Fibroblast of the conjunctiva (primary cell): ENCODE measurements at places on chromosomes 5 and 9.
A peak's percentile ranks its signal among the peaks of the same experiment; 100 is the strongest.

GRCh38 chr5:94707359-94707758, 88.9 kb downstream of the SLF1 start:
- no peak for DNase-seq

- DNase-seq: no peak
Measured at GRCh38 chr9:21205204-21205603, 1.7 kb downstream of the IFNA10 start.

DNA sequence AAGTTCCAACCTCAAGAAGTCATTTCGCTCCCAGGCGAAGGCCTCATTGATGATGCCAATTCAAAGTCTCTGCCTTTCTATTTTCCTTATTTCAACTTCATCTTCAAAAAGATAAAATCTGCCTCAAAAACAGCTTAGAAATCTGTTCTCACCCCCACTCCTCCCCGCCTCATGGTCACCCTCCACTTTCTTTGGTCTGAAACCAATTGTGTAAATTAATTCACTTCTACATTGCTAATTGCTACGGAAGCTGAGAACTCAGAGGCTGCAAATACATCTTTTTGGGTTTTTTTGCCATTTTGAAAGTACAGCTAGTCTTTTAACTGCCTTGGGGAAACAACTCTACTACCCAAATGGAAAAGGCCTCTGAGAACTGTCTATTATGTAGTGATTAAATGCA, 350.0 kb upstream of the SLC24A2 start:
- DNase-seq: no peak

DNA sequence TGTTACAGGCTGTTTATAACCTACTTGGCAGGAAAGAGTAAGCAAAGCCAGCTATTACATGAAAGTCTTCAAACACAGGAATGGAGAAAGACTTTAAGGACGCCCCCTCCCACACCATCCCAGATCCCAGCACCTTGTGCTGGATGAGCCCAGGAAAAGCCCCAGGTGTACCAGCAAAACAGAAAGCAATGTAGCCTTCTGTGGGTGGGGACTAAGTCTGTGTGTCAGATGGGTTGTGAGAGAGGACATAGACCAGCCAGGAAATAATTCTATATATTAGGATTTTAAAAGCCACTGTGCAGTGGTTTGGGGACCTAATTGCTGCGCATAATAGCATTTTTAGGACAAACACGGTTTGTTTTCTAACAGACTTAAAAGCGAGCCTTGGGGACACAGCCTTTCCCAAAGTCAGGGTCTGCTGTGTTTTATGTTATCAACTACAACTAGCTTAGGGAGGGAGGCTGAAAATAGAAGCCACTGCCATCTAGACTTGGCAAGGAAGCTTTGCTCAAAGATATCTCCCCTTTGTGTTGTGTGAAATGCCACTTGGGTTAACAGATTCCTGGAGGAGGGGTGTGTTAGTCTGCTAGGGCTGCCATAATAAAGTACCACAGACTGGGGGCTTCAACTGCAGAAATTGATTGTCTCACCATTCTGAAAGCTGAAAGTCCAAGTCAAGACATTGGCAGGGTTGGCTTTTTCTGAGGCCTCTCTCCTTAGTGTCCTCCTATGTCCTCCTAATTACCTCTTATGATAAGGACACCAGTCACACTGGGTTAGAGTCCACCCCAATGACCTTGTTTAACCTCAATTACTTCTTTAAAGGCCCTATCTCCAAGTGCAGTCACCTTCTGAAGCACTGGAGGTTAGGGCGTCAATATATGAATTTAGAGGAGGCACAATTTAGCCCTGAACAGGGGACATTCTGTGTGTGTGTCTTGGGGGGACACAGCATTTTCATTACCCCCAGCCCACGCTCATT, 17.2 kb upstream of the UBE2QL1 start:
- no peak for DNase-seq

- DNase-seq: no peak
Measured at GRCh38 chr9:36207546-36208012, 16.9 kb downstream of the CLTA start.

- peak; percentile 20 for DNase-seq
Measured at GRCh38 chr9:36995927-36996705, 38.0 kb downstream of the PAX5 start.

DNA sequence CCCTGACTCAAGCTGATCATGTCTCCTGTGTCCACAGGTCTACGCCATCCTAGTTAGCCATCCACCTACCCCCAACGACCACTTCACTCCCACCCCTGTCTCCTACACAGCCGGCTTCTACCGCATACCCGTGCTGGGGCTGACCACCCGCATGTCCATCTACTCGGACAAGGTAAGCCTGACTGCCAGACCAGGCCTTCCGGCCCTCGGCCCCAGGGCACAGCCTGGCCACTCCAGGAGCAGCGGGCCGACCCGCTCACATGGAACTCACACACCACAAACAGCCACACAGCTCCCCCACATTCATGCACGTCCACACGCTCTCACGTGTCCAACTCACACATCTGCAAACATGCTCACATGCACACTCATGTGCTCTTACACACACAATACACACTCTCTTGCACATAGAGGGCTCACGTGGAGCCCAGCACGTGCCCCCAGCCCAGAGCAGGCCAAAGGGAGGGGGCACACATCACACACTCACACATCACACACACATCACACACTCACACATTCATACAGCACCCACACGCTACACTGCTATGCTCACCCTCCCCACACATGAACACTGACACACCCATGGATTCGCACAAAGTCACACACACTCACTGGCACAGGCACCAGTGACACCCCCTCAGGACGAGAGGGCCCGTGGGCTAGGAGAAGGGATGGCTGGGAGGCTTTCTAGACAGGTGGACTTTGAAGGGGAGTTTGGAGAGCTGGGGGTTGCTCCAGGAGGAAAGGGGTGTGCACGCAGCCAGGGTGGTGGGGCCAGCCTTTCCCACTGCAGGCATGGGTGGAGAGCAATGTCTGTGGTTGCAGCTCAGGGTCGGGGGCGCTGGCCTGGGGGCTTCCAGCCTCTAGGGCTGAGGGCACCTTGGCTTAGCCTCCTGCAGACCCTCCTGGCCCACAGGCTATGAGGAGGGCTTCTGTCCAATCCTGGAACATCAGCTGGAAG, 3.3 kb downstream of the GRIN1 start:
- no peak for DNase-seq

GRCh38 chr9:137026828-137027227, 1.2 kb downstream of the ABCA2 start:
- no peak for DNase-seq

DNA sequence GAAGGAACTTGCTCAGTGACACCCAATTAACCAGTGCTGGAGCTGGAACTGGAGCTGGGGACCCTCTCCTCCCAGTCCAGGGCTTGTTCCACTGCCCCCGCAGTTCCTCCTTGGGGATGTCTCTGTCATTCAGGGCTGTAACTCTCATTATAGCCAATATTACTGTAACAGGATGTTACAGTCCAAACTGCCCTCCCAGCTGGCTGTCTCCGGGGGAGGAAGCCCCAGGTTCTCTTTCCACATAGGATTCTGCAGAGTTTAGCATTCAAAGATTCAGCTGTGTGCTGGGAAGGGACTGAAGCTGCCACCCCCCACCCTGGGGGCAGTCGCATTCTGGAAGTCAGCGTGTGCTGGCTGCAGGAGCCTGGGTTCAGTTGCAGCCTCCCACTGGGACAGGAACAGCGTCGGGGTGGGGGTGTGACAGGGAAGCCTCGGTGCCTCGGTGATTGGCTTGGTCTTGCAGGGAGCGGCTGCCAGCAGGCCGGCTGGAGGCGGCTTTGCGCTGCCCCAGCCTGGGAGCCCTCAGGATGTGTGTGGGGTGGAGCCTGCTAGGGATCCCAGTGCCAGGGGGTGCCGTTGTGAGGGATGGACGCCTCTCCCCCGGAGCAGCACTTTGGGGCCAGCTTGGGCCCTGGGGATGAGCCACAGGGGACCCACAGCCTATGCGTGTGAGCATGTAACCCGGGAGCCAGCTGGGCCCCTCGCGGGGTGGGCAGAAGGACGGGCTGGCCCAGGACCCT, 101.1 kb downstream of the RGS3 start:
- peak; percentile 60 for DNase-seq

GRCh38 chr9:15936306-15936921, 383.6 kb downstream of the CCDC171 start:
- DNase-seq: peak; percentile 72

DNA sequence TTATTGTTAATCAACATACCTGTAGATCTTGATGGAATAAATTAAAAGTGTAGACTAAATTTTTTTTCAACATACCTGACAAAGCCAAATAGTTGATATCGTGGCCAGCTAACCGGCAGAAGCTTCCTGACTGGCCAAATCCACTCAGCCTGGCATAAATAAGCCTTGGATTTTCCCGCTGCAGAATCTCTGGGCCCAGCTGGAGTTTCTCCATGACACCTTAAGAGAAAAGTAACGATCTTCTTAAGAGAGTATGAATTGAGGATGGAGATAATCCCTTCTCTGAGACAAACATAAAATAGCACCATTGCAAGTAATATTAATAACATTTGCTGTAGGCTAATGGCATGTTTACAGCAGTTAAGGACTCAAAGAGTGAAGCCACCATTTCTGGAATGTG, 2.2 kb downstream of the AMACR start:
- DNase-seq: no peak

- DNase-seq: no peak
Measured at GRCh38 chr5:77946381-77947040, 170.4 kb upstream of the TBCA start.

DNA sequence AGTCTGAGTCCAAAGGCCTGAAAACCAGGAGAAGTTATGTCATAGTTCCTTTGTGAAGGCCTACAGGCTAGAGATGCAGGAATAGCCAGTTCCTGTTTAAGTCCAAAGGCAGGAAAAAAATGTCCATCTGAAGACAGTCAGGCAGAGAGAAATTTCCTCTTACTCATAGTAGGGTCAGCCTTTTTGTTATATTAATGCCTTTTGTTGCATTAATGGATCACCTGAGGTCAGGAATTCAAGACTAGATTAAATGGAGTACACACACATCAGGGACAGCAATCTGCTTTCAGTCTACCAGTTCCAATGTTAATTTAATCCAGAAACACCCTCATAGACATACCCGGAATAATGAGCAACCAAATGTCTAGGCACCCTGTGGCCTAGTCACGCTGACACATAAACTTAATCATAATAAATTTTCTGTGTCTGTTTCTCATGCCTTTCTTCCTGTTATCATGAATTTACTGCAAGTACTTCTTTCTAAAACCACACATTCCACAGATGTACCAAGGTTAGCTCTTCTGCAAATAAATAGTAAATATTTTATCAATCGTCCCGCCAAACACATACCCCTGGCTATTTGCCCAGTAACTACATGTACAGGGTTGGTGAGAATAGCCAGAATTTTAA, 703.9 kb downstream of the EFNA5 start:
- no peak for DNase-seq

DNA sequence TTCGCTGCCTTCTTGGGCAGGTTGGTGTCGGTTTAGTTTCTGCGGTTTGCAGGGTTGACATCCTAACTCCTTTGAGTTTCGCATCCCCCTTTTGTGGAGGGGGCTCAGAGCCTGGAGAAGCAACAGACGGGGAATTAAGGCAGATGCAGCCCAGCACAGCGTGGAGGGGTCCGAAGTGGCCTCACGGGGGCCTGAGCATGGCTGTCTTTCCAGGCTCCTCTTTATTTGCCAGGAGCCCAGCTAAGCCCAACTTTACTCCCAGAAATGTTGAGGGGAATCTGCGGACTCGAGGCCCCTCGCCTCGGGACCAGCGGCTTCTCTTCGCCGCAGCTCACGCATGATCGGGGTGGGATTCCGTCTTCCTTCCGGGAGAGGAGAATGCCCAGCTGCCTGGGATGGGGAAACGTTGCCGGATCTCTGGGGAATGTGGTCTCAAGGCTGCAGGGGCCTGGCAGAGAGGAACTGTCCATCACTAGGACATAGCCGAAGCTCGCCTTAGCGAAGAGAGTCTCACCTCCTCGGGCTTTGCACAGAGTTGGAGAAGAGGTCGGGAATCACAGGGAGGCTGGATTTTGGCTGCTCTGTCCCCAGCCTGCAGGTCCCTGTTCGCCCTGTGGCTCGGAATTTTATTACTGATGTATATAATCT, 1.3 kb downstream of the RAI14 start:
- DNase-seq: peak; percentile 22

DNA sequence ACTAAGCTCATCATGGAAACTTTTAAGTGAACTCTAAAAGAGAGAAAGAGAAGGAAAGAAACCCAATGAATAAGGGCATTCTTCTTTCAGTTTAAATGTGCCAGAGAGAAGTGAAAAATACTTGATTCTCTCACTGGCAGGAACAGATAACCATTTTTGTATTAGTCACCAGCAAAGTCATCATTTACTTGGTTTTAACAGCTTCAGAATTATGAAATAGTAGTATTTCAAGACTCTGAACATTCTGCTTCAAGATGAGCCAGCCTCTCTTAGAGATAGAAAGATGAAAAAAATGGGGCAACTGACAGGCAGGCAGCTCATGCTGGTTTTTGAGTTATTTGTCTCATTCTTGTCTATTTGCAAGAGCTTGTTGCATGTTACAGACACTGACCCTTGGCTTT, 103.5 kb downstream of the GCNT1 start:
- DNase-seq: no peak

- peak; percentile 49 for DNase-seq
Measured at GRCh38 chr9:97038611-97039513, at the start of gene CTSV. TSS of gene CTSV (minus strand) at chr9:97039142. CDS start at chr9:97038043, 1,099 bp downstream.

DNA sequence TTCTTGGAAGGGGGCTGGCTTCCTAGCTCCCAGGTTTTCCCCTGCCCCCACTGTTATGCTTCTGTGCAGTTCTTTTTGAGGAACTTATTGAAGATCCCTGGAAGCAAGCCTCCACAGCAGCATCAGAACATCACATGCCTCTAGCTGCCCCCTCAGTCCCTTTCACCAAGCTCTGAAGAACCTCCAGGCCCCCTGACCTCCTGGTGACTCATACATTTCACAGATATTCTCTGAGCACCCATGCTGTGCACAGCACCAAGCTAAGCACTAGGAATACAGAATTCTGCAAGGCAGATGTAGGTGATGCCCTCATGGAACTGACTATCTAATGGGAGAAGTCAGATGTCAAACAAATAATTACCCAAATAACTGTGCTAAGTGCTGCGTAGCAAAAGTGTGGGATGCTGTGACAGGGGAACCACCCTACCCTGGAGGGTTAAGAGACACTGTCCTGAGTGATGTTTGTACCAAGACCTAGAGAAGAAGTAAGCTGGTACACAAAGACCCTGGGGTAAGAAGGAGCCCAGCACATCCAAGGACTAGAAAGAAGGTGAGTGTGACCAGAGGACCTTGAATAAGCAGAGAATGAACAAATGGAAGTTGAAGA, 213.7 kb upstream of the NR4A3 start:
- no peak for DNase-seq

- DNase-seq: no peak
Measured at GRCh38 chr5:84715686-84716085, 331.0 kb upstream of the EDIL3 start.

DNA sequence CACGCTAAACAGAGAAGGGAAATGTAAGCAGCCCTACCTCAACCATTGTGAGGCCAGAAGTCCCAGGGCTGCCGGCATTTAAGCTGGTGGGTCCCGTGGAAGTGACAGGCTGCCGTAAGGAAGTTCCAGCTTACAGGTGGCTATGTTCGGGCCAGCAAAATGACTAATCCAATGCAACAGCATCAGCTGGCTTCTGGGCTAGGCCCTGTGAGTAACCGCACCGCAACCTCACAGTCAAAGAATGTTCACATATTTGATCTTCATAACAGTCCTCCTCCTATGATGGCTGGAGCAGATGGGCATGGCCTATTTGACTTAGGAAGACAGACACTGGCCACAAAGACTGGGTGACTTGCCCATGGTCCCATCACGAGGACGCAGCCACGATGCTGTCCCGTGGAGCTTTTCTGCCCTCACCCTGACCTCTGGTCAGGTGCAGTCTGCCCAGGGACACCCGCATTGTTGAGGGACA, 88.2 kb downstream of the LIFR start:
- peak; percentile 80 for DNase-seq

GRCh38 chr5:134902071-134902801, 2.7 kb upstream of the PCBD2 start:
- no peak for DNase-seq

GRCh38 chr5:179160584-179160983, 100.4 kb downstream of the ZNF354C start:
- DNase-seq: no peak
